ENCODE measurements at places on chromosomes 4 and X.

- DNase-seq: no peak
Measured at GRCh38 chr4:25011135-25011866, 19.4 kb downstream of the LGI2 start.

GRCh38 chr4:7799306-7799705, 140.4 kb downstream of the AFAP1 start:
- no peak for DNase-seq

GRCh38 chr4:107708225-107708624, 11.8 kb downstream of the PAPSS1 start:
- DNase-seq: no peak

DNA sequence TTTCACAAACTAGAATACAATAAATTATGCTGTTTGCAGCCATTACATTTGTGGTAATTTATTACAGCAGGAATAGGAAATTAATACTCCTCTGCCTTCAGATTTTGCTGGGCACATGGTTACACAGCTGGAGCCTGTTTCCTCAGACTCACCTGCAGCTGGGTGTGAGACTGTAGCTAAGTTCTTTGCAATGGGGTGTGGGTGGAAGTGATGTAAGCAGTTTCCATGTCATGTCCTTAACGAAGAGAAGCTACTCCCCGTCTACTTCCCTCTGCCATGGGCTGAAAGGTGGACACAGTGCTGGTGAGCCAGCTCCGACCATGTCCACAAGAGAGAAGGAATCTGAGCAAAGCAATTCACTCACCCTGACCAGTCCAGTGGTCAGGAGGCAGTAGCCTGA, 18.2 kb downstream of the SH3KBP1 start:
- DNase-seq: no peak

- DNase-seq: no peak
Measured at GRCh38 chr4:165415910-165416309, 37.1 kb downstream of the CPE start.

DNA sequence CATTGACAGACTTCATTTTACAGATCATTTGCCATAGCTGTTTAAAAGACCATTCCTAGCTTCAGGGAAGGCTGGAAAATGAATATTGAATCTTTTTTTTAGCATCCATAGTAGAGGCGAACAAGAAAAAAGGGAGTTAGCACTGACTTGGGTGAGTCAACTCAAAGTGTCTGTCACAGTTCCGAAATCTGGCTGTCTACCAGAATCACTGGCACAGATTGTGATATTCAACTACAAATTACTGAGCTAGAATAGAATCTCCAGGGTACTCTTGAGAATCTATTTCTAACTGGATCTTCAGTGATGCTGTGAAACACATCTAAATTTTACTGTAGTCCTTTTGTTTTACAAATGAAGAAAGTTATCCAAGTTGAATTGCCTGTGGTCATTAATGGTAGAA, 31.5 kb downstream of the SEC24B start:
- no peak for DNase-seq

DNA sequence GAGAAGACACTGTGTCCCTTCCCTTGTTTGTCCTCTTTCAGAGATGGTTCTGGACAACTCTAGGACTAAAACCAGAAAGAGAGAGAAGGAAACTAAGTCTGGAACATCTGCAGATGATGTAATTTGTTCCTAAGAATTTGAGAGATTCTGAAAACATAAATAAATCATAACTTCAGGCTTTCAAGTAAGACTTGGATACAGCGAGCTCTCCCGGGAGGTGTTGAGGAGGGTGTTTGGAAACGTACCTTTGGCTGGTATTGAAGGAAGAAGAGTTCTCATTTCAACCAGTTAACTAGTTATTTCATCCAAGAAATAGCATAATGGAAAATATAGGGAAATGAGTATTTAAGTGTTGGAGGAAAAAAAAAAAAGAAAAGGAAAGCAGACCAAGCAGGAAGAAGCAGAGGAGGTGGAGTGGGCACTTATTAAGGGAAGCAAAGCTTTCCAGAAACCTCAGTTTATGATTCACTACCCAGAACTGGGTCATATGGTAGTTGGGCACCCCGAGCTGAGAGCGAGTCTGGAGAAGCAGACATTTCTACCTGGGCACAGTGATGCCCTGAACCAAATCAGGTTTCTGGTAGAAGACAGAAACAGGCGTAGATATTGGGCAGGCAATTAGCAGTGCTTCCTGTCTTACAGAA, 26.9 kb downstream of the CCNG2 start:
- no peak for DNase-seq

DNA sequence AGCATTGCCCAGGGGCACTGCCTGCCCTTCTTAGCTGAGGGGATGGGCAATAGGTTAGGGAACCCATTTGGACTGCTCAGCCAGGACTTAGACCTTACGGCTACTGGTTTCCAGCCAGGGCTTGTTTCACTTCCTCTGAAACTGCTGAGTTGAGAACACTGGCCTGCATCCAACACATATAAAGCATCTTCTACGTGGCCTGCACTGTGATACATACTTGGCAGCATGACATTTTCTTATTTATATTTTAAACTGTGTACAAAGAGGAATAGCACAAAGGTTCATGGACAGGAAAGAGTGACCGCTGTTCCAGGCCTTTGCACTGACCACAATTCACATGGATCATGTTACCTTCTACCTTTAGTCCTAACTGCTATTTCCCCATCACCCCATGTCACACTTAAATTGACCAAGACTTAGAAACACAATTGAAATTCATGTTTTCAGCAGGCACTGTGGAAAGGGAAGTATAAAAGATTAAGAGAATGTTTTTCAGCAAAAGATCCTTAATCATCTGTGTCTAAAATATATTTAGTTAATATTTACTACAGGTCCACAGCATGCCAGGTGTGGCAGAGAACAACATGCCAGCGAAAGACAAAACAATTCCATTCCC, 43.7 kb downstream of the NLGN4X start:
- DNase-seq: no peak

DNA sequence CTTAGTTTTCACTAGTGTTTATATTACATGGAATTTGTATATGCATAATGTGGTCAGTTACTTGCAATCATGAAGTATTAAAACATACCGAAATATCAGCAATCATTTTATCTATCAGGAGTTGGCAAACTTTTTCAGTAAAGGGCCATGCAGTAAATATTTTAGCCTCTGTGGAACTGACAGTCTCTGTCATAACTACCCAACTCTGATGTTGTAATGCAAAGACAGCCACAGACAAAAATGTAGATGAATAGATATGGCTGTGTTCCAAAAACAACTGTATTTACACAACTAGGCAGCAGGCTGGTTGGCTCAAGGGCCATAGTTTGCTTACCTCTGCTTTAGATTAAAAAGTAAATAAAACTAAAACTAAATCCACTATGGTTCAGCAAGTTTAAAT, 200.2 kb downstream of the HS3ST1 start:
- DNase-seq: no peak

GRCh38 chr4:151093203-151093602, 6.2 kb upstream of the RPS3A start:
- no peak for DNase-seq

DNA sequence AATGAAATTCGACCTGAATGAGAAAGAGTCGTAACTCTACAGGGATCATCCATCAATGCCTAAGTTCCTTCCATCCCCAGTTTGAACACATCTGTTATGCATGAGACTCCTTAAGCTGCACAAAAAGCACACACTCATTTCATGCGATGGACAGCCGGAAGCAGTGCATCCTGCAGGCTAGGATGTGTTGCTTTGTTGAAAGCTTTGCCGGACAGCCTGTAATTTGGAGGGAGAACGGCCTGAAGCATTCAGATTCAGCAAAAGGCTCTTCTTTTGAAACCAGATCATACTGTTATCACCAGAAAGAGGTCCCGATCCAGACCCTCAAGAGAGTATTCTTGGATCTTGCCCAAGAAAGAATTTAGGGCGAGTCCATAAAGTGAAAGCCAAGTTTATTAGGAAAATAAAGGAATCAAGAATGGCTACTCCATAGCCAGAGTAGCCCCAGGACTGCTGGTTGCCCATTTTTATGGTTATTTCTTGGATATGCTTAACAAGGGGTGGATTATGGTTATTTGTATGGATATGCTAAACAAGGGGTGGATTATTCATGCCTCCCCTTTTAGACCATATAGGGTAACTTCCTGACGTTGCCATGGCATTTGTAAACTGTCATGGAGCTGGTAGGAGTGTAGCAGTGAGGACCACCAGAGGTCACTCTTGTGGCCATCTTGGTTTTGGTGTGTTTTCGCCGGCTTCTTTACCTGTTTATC, 48.1 kb upstream of the DHRSX start:
- no peak for DNase-seq

DNA sequence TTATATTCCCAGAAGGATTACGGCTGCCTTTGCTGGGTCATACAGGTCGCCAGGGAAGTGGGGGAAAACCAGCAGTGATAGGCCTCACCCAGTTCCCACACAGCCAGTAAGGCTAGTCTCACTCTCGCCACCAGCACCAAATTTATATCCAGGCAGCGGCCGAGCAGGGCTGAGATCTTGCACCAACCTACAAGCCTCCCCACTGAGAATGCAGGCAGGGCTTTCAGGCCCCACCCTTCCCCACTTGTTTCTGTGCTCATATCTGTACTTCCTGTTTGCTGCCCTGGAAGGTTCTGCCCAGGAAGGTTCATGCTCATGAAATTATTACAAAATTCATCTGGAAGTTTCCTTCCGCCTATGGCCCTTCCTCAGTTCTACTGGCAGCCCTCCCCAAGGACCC, 179.7 kb downstream of the STIM2 start:
- DNase-seq: no peak

GRCh38 chr4:38080061-38080974, 120.1 kb downstream of the PTTG2 start:
- no peak for DNase-seq

- no peak for DNase-seq
Measured at GRCh38 chr4:8152090-8152864, 6.3 kb downstream of the ABLIM2 start.

DNA sequence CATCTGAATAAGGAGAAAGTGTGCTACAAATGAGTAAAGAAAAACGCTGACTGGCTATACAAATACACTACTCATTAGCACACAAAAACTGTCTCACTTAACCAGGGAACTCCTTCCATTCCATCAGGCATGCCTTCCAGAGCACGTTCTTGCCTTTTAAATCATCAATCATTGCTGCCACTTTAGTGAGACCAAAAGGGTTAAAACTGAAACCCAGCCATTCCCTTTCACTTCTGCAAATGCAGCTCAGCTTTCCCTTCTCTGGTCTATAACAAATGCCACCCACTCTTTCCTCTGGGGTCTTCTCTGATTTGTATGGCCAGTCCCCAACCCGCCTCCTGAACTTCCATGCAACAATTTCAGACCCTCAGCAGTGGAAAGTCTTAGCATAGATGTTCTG, 231.5 kb downstream of the TRIML1 start:
- DNase-seq: no peak

DNA sequence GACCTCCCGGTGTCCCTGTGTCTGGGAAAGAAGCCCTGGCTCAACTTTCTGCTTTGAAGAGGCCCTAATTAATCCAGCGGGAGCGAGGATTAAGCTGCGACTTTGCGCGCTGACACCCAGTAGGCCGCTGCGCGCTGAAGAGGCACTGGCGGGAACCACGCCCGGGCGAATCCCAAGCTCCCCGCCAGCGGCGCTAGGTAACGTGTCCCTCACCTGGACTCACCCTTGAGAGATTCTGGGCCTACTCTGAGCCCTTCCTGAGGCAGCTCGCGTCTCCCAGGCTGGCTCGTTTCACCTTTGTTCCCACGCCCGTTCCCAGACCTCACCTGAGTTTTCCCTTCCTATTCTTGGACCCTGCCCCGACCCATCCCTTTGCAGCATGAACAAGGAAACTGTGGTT, 616 bp upstream of the KLHL34 start:
- no peak for DNase-seq

GRCh38 chr4:56209767-56210166, 177.5 kb downstream of the AASDH start:
- no peak for DNase-seq

- DNase-seq: no peak
Measured at GRCh38 chr4:146211440-146211839, 2.9 kb upstream of the REELD1 start.

- DNase-seq: no peak
Measured at GRCh38 chrX:44003975-44004374, 30.8 kb upstream of the NDP start.

DNA sequence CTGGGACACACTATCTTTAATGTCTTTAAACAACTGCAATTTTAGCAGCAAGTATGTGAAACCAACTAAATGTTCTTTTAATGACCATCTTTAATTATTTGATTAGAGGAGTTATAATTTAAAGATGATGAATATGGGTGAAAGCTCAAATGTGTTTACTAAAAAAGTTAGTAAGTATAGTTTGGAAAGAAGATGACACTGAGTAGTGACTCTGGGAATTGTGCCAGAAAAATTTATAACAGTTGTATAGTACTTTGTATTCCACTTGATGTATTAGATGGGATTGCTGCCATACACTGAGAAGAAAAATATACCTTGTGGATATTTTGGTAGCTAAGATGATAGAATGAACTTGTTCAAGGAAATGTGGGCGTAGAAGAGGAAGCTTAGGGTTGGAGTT, 19.5 kb upstream of the PACRGL start:
- no peak for DNase-seq

GRCh38 chrX:97326456-97326855, 442.7 kb downstream of the RPA4 start:
- no peak for DNase-seq

DNA sequence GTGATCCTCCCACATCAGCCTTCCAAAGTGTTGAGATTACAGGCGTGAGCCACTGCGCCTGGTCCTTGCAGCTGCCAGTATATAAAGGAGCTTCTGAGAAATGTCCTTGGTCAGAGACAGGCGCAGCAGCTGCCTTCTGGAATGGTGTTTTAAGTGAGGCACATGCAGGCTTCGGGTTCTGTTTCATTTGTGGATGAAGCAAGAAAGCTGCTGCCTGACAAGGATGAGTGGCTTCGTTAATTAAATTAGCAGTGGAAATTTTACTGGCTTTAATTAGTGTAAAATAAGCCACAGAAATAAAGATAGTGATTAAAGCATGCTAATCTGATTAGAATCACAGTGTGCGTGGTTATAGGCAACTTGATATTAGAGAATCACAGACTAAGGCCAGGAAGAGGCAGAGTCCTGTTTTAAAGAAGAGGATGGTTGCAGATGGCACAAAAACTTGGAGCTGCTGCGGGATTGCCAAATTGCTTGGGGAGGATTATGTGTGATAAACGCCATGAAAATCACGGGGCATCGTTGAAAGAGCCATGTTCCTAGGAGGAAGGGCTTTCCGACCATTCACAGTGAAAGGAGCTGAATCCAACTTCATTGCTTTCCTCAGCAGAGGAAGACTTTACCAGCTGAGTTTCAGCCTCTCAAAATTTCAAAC, 348.4 kb upstream of the FAT1 start:
- no peak for DNase-seq

GRCh38 chrX:155333544-155334100, 792 bp downstream of the CLIC2 start:
- no peak for DNase-seq

All from DMS 273 treated with DMSO at 0.1 percent for 48 hours (cell line).